CD4-positive, alpha-beta T cell (primary cell): ENCODE measurements at places on chromosomes 5 and 9. TPM values are rescaled to one million over a fixed set of nuclear protein-coding genes. Genes with fewer than 3 reads are reported as not detected.

Gene CSF2
- total RNA-seq, result not detected

Gene ABLIM3
- not detected for total RNA-seq

Gene MATR3
- total RNA-seq, result 401 TPM

Gene CCL27
- not detected for total RNA-seq

Gene SPARC
- total RNA-seq, result 0.80 TPM

Gene SYK
- total RNA-seq, result 1.1 TPM

Gene ARHGEF28
- total RNA-seq, result not detected

Gene FBXO10
- total RNA-seq, result 2.3 TPM

Gene IFNA2
- total RNA-seq, result not detected

Gene PCDHA9
- total RNA-seq, result not detected

Gene KCNV2
- not detected for total RNA-seq

Gene SLC34A3
- not detected for total RNA-seq

Gene IFNA13
- total RNA-seq, result not detected

Gene FOXD4
- 0.20 TPM for total RNA-seq

Gene ZFP37
- 0.39 TPM for total RNA-seq

GRCh38 chr5:21644032-21644431, 1209.1 kb downstream of the CDH12 start:
- DNase-seq, result no peak

- DNase-seq, result no peak
Observed at GRCh38 chr9:135520916-135521607, at the start of gene LCN1. Gene LCN1, plus strand, starts transcription at chr9:135521440. Its CDS starts 58 bp downstream, at chr9:135521498.

GRCh38 chr5:154547551-154547950, 69.5 kb upstream of the HAND1 start:
- DNase-seq, result no peak

- DNase-seq, result no peak
Observed at GRCh38 chr9:114031948-114032840, 45.9 kb downstream of the AMBP start.

DNA sequence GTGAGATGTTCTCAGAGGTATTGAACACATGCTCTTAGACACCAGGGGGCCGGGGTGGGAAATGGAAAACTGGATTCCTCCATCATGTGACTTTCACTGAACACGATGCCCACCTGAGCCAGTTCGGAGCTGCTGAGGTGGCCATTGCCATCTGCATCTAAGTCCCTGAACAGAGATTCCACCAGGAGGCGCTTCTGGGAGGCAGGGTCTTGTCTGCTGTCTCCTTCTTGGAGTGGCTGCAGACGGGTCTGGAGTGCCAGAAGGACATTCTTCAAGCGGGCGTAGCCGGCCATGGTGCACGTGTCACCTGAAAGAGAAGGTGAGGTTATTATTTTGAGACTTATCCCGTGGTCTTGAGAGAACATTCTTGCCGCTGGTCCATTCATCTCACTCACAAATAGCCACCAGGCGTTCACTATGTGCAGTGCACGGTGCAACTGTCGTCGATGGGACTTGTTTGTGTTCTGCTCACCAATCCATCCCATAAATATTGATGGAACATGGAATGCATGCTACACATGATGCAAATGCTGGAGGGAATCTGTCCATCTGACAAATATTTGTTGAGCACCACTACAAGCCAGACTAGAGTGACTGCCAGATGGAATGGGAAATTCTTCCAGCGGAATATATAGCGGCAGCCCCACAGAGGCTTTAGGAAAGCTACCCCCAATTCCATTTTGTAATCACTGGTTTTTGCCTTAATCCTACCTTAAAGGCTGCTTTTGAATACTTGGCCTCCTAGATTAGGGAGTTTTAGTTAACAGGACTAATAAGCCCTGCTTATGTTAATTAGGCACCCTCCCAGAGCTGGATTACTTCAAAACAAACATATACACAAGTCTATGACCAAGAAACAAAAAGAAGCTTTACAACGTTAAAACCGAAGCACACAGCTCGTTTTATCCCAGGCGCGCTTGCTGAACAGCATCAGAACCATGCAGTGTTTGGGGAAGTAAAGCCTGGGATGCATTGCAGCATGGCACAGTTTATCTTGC, 264.8 kb downstream of the HSPA4 start:
- no peak for DNase-seq

- DNase-seq, result no peak
Observed at GRCh38 chr5:94316916-94317838, 301.2 kb downstream of the KIAA0825 start.

GRCh38 chr5:78787783-78788182, 139.2 kb upstream of the LHFPL2 start:
- DNase-seq, result no peak

- DNase-seq, result no peak
Observed at GRCh38 chr9:13485068-13485596, 205.6 kb upstream of the MPDZ start.

DNA sequence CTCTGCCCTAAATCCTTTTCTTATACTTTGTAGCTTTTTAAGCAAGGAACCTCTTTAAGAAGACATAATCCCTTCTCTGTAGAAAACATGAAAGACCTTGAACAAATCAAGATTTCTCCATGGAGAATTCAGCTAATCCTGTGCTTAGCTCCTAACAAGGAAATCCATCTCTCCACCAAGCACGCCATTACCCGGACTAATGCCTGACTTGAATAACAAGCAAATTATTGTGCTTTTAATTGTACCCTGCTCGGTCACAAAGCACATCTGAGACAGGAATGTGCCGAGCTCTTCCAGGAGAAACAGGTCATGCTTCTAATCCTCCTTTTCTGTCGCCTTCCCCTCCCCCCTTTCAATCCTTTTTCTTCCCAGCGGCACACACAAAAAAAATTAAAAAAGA, 141.3 kb downstream of the PSAT1 start:
- DNase-seq, result no peak

GRCh38 chr5:42720251-42720650, 36.4 kb upstream of the CCDC152 start:
- DNase-seq, result no peak

DNA sequence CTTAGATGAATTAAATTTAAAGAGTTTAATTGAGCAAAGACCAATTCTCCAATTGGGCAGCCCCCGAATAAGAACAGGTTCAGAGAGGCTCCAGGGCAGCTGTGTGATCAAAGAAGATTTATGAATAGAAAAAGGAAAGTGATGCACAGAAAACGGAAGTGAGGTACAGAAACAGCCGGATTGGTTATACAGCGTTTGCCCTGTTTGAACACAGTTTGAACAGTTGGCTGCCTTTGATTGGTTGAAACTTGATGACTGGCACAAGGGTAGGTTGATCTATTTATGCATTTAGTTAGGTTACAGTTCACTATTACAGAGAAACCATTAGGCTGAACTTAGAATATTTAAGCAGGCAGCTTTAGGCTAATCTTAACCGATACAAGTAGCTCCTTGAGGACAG, 29.5 kb downstream of the NIM1K start:
- no peak for DNase-seq

GRCh38 chr9:108478431-108479332, 377.1 kb downstream of the ACTL7B start:
- no peak for DNase-seq

GRCh38 chr5:123599171-123599570, 87.2 kb downstream of the CSNK1G3 start:
- no peak for DNase-seq

DNA sequence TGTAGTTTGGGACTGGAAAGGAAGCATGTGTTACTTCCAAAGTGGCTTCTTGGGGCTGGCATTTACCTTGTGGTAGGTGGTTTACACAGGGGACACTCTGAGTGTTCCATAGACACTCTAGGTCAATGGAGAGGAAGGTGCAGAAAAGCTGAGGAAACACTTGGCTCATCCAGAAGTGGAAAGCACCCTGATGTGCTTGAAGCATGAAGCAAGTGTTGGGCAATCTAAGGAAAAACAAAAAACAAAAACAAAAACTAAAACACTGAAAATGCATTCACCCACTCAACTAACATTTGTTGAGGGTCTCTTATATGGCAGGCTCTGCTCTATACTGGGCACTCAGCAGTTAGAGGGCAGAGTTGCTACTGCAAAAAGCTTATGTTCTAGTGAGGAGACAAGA, 2.9 kb upstream of the ERAP2 start:
- no peak for DNase-seq

DNA sequence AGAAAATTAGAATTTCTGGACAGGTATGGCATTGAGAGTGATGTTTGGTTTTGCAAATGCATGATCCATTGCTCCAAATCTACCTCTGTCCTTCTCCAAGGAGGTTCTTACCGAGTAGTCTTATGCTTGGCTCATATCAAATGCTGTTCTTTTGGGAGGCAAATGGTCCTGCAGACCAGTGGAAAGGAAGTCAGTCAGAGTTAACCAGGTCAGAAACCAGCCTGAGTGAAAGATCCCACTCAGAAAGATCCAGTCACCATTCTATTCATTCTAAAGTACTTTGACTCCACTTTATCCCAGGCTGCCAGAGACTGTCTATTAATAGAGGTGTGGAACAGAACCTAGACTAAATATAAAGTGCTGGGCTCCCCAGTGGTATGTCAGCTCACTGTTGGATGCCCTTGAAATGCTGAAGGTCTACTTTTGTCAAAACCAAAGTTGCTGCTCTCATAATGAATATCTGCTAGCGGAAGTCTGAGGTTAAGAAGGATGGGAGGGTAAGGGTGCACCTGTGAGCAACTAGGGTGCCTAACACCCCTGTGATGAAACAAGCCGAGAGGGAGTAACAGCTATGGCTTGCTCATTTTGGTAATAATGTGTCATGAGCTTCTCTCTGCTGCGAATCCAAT, 302.2 kb downstream of the ZNF608 start:
- no peak for DNase-seq

DNA sequence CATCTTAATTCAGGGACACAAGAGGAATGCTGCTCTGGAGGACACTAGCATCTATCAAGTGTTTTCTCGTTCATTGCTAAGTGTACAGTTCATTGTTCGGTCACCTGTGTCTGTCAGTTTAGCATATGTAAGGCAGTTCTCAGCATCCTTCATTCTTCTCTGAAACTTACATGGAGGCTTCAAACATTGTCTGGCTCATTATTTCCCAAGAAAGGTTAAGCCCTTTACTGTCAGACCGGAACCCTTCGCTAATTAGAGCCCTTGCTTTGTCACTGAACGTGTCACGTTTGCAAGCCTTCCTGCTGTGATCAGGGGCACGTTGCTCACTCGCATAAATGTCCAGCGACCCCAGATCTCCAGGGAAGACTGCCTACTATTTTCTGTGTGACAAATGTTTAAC, 62.3 kb upstream of the RIOK2 start:
- DNase-seq, result no peak

GRCh38 chr5:8943301-8943700, 602.6 kb downstream of the SEMA5A start:
- no peak for DNase-seq

- DNase-seq, result no peak
Observed at GRCh38 chr5:176446028-176446665, 2.0 kb upstream of the FAF2 start.

- DNase-seq, result no peak
Observed at GRCh38 chr5:146745931-146746577, 132.5 kb downstream of the PPP2R2B start.

DNA sequence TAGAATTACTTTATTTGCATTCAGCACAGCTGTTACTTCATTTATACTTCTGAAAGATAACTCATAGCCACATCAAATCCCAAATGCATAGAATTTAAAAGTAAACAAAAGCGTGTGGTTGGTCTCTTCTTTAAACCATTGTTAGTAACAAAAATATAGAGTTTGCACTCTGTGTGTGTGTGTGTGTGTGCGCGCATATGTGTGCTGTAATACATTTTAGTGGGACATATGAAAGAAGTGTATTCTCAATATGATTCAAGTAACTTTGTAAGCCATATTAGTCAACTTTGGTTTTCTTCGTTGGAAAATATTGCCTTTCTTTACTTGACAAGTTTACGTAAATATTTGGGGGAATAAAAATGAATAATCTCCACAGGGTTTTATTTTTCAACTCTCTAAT, 106.1 kb upstream of the PRRC1 start:
- DNase-seq, result no peak

GRCh38 chr9:131282688-131283422, 6.5 kb upstream of the FAM78A start:
- no peak for DNase-seq

DNA sequence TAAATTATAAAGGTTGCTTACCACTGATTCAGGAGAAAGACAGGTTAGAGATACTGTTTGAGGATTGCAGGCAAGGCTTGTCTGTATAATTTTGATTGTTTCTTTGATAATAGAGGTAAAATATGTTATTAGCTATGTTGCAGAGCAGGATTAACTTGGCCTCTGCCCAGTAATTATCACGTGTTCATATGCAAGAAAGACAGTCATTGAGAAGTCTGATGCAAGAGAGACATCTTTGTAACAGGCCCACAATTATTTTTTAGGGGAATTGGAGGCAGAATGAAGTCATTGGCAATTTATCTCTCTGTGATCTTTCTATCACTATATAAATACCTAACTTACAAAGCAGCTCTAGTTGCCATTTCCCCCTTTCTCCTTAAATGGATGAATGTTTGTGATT, 46.0 kb downstream of the SLC44A1 start:
- DNase-seq, result no peak

DNA sequence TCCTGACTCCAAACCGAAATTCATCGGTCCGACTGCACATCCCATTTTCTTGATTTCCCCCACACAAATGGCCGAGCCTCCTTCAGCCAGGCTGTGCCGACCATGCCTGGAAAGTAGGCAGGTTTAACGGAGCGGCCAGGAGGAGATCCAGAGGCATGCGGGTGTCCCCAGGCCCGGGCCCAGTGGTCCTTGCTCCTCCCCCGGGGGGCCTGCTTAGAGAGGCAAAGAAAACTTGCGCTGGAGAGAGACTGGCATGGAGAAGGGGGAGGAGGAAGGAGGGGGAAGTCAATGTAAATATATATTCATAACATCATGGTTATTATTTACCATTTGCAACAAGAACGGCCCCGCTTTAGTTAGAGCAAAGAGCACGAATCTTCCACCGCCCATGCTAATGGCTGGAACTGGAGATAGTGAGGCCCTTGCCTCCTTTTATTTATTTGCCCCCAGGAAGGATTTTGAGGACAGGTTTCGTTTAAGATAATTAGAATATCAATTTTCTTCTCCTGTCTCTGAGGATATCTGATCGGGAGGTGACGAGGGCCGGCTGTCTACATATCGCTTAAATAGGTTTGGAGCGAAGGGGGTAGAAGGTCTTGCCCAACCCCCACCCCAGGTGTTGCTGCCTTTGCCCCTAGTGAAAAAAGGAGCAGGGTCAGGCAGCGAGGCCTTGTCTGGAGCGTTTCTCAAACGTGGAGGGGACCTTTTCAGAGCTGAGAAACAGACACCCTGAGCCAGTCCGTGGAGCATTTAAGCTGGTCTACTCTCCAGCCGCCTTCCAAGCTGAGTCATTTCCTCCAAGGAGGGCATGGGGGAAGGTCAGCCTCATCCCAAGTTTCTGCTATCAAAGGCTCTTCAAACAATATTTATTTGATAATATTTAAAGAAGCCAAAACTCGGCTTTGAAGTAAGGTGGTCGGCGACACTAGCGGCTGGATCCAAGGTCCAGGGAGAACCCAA, 2.5 kb downstream of the BARHL1 start:
- no peak for DNase-seq
